Stimulated activated CD4-positive, alpha-beta T cell treated with anti-CD3 and anti-CD28 coated beads, Interleukin-2, amount 100 ng/mL, for 48 hours (primary cell): ENCODE measurements at places on chromosomes 16 and 17.

- DNase-seq = no peak
Observed at GRCh38 chr17:76538281-76538931, 897 bp upstream of the CYGB start.

DNA sequence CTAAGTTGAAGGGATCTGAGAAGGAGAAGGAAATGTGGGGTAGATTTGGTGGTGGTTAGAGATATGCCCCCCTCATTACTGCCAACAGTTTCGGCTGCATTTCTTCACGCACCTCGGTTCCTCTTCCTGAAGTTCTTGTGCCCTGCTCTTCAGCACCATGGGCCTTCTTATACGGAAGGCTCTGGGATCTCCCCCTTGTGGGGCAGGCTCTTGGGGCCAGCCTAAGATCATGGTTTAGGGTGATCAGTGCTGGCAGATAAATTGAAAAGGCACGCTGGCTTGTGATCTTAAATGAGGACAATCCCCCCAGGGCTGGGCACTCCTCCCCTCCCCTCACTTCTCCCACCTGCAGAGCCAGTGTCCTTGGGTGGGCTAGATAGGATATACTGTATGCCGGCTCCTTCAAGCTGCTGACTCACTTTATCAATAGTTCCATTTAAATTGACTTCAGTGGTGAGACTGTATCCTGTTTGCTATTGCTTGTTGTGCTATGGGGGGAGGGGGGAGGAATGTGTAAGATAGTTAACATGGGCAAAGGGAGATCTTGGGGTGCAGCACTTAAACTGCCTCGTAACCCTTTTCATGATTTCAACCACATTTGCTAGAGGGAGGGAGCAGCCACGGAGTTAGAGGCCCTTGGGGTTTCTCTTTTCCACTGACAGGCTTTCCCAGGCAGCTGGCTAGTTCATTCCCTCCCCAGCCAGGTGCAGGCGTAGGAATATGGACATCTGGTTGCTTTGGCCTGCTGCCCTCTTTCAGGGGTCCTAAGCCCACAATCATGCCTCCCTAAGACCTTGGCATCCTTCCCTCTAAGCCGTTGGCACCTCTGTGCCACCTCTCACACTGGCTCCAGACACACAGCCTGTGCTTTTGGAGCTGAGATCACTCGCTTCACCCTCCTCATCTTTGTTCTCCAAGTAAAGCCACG lies 28.3 kb downstream of the STH start:
- no peak for DNase-seq

GRCh38 chr17:66799849-66800537 lies 34.9 kb upstream of the CACNG5 start:
- no peak for DNase-seq

GRCh38 chr17:55134486-55135157 lies 130.1 kb upstream of the HLF start:
- DNase-seq = no peak

- no peak for DNase-seq
Observed at GRCh38 chr17:352421-353212, at the start of gene RPH3AL. Gene RPH3AL (minus strand): TSS chr17:352807. CDS start chr17:327543, 25,264 bp downstream.

DNA sequence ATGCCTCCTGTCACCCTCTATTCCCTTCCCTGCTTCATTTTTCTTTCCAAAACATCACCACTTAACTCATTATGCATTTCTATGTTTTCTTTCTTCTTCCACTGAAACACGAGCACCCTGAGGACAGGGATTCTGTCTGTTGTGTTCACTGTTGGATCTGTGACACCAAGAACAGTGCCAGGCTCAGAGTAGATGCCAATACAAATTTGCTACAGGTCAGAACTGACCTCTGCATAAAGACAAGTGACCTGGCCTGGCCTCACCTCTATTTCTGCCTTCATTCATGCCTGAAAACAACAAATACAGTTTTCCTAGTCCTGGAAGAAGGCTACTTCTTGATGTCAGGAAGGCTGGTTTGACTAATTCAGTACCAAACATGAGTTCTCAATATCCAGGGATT lies 45.1 kb downstream of the SMPD3 start:
- no peak for DNase-seq

- DNase-seq = no peak
Observed at GRCh38 chr17:77723071-77723908, 235.2 kb upstream of the TNRC6C start.

GRCh38 chr17:45742251-45742650 lies 41.9 kb upstream of the CRHR1 start:
- DNase-seq = no peak
